Airway epithelial cell (primary cell): ENCODE measurements at places on chromosomes 7 and 10. TPM values are rescaled to one million over a fixed set of nuclear protein-coding genes. Genes with fewer than 3 reads are reported as not detected.

The PTF1A gene
- not detected in 2 replicates for total RNA-seq

The NRG3 gene
- not detected in 2 replicates for total RNA-seq

The ZNF679 gene
- total RNA-seq = not detected in 2 replicates

The LRRN3 gene
- total RNA-seq = 0.07 TPM in 1 of 2 replicates, not detected in the other

The STRIP2 gene
- total RNA-seq = 3.2 and 3.8 TPM in 2 replicates

The GPR15LG gene
- total RNA-seq = 44.5 and 87.7 TPM in 2 replicates

The SFTPA1 gene
- total RNA-seq = not detected in 2 replicates

The DEPP1 gene
- total RNA-seq = 0.70 and 2.6 TPM in 2 replicates

The OR6V1 gene
- not detected in 2 replicates for total RNA-seq

The TEX36 gene
- not detected in 2 replicates for total RNA-seq

The GRID1 gene
- total RNA-seq = not detected in 2 replicates

The EVX1 gene
- not detected in 2 replicates for total RNA-seq

The ANLN gene
- 90.5 and 116 TPM in 2 replicates for total RNA-seq

The DGKB gene
- total RNA-seq = not detected in 2 replicates

The SLC26A5 gene
- not detected in 2 replicates for total RNA-seq

The PLEKHS1 gene
- not detected in 2 replicates for total RNA-seq

The PLCE1 gene
- 1.6 and 2.3 TPM in 2 replicates for total RNA-seq

The OPN4 gene
- not detected in 2 replicates for total RNA-seq

The ITIH5 gene
- total RNA-seq = not detected in 2 replicates

The UNC5B gene
- 10.8 and 11.5 TPM in 2 replicates for total RNA-seq

The UBTD1 gene
- 32.2 and 34.4 TPM in 2 replicates for total RNA-seq

The CRTAC1 gene
- total RNA-seq = not detected in 2 replicates

The TMEM254 gene
- total RNA-seq = 11.0 and 22.5 TPM in 2 replicates

The BTBD16 gene
- total RNA-seq = 0.14 and 0.42 TPM in 2 replicates

The GRID2IP gene
- 0.21 and 0.70 TPM in 2 replicates for total RNA-seq

The CARD11 gene
- 3.2 and 6.1 TPM in 2 replicates for total RNA-seq

The FBH1 gene
- total RNA-seq = 54.0 and 62.8 TPM in 2 replicates

The FOXI2 gene
- total RNA-seq = not detected in 2 replicates

The PSMG3 gene
- 59.9 and 61.9 TPM in 2 replicates for total RNA-seq

The EBF3 gene
- not detected in 2 replicates for total RNA-seq

The PVRIG gene
- not detected in 2 replicates for total RNA-seq
